Occipital lobe (tissue), 3 donors: ENCODE measurements at places on chromosomes 5 and 9.

GRCh38 chr9:16100537-16101091, 547.8 kb downstream of the CCDC171 start:
- DNase-seq: no peak

DNA sequence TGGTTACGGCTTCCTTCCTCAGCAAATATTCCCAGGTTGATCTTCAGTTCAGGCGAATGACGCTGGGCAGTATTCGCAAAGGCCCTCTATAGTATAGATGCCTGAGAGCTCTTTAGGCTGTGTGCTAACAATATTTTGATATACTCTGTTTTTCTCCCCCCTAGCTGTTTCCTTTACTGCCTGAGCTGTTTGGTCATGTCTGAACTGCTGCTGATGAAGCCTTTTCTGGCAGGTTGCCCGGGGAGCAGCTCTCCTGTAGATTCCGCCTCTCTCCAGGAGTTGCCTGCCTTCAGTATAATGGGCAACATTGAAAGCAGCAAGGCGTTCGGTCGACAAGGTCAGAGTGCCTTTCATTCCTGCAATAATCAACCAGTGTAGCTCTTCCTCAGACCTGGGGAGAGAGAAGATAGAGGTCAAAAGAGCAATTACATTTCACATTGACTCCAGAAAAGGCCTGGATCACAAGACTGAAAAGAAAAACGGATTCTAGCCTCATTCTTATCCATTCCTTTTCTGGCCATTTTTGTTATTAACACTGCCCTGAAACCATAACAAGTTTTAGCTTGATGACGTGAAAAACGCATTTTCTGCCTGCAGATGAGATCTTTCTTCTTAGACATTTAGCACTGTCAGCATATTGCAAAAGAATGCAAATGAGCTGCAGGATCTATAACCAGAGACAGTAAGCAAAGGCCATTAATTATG, 60.1 kb upstream of the ZNF608 start:
- DNase-seq: no peak

DNA sequence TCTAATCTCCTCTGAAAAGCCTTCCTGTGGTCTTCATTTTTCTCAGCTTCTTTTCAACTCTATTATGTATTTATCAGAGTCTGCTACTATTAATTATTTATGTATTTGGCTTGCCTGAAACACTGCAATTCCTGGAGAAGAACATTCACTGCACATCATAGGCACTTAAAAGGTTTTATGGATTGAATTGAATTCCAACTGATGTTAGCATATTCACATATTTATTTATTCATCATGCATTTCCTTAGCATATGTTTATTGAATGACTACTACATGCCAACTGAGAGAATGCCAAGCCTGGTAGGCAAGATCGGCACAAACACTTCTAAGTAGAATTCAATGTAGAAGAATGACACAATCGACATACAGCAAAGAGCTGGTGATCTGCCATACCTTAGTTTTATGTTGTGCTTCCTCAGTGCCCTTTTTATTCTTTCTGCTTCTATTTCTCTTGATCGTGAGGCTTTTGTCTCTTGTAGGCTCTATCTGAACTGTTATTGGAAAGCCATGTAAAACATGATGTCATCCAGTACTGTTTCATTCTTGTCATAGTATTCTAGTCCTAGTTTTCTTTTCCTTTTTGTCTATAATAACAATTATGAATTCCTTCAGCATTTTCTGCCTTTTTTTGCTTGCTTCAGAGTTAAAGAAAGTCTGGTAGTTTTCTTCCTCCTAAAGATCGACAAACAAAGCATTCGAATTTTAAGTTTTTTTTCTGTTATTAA, 454.2 kb downstream of the TLE4 start:
- DNase-seq: no peak

DNA sequence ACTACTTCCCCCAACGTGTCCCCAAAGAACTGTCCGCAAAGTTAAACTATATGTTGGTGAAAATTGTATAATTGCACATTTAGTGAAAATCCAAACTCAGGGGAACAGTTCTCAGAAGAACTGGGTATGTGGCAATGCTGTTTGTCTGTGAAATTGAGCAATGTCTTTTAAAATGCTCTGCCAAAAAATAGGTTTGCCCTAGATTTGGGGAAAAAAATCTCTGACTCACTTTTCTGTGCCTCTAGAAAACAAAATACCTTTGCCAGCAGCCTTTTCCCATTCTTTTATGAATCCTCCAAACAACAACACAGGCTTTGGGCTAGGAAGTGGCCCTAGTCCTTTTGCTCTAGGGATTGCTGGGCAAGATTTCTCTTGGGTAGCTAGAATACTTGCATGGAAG, 37.4 kb upstream of the ZNF608 start:
- no peak for DNase-seq

DNA sequence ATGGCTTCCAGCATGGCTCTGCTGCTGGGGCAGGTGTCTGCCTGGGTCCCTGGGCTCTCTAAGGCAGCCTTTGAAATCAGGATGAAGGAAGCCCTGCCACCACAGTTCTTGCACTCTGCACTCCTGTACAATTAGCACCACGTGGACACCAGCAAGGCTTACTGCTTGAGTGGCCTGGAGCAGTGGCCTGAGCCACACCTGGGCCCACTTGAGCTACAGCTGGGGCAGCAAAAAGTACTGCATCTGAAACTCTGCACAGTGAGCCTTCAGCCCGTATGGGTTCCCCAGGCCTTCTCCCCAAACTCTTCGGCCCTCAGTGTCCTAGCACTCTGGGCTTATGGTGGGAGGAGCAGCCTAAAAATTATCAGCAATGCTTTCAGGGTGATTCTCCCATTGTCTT, 8.0 kb upstream of the INIP start:
- no peak for DNase-seq

DNA sequence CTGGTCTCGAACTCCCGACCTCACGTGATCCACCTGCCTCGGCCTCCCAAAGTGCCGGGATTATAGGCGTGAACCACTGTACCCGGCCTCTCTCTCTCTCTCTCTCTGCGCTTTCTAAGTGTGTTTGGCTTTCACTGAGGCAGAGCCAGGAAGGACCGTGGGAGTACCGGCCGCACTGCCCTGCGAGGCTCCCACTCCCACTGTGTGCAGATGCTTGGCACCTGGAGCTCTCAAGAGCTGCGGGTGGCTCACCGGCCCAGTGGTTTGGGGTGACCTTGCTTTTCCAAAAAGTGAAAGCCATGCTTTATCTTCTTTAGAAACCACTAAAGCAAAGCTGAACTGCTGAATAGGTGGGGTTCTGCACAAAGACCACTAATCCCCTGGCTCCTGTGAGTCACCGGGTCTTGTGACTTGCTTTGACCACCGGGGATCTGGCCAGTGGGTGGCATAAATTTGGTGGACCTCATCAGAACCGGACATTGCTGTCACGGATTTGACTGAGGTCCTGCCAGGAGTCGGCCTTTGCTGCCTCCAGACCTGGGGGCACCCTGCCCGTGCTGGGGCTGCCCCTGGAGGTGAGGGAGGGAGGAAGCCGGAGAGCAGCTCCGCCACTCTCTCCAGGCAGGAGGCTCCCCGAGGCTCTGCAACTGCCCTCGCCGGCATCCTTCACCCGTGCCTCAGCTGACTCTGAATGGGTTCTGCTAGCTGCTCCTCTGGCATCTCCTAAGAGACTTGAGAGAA, 228.9 kb downstream of the FANCC start:
- DNase-seq: no peak

GRCh38 chr5:167425161-167425560, 866.3 kb upstream of the WWC1 start:
- DNase-seq: no peak

- no peak for DNase-seq
These were observed 143.5 kb downstream of the FANCC start for GRCh38 chr9:95174038-95174437.

GRCh38 chr5:17203329-17204132, 13.9 kb upstream of the BASP1 start:
- DNase-seq: peak; percentile 28

GRCh38 chr5:168578538-168579487, at the start of gene PANK3:
TSS of gene PANK3 (minus strand) at chr5:168579368. CDS start at chr5:168579283, 85 bp downstream.
- no peak for DNase-seq

GRCh38 chr5:171593976-171594375, 174.5 kb downstream of the FGF18 start:
- no peak for DNase-seq

- DNase-seq: no peak
These were observed 62.5 kb downstream of the EXOSC2 start for GRCh38 chr9:130756037-130756436.

DNA sequence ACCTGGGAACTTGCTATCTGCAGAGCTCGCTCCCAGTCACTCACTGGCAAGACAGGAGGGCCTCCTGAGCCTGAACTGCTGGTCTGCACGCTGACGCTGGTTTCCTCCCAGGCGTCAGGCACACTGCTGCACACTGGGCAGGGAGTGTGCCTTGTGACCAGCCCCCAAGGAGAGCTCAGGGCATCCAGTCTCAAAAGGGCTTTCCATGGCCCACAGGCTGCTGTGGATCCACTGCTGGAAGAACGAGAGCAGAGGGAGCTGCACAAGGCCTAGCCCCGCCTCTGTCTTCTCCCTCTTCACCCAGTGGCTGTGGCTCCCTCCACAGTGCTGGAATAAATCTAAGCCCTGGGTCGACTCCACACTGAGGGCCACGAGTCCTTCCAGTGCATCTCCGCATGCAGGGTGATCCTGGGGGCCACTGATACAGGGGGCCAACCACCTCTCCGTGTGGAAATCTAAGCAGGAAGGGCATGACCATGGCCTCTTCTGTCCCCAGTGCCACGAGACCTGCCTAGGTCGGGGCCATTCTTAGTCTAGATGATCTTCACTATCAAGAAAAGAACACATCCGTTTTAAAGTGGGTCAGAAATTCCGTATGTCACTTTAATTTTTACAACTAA, 93.6 kb downstream of the CAMSAP1 start:
- no peak for DNase-seq
